ENCODE measurements at places on chromosomes 7 and 10.

DNA sequence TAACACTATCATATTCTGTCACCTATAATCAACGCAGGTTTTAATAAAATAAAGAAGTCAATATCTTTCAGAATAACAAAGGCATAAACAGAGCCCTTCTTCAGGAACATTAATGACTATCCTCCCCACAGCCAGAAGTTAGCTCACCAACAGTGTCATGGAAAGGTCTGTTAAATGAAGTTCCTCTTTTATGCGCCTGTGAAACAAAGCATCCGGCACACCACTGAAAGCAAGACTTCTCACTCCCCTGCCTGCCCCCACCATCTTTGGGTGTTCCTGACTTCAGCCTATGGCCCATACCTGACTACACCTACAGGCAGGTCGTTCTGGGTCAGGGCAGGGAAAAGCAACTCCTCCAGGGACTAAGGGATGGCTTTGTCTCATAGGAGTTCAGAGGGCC, 205.4 kb downstream of the FANK1 start:
- no peak for DNase-seq

DNA sequence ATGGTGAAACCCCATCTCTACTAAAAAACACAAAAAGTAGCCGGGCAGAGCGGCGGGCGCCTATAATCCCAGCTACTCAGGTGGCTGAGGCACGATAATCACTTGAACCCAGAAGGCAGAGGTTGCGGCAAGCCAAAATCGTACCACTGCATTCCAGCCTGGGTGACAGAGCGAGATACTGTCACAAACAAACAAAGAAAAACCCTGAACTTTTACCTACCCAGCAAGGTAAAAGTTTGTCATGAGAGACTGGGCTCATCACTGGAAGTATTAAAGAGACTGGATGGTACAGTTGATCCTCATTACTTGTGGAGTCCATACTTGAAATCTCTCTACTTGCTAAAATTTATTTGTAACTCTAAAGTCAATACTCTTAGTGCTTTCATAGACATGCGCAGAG, 113.9 kb downstream of the NDUFB2 start:
- DNase-seq = no peak

GRCh38 chr7:28700790-28701203, 257.3 kb downstream of the TRIL start:
- DNase-seq = no peak

GRCh38 chr10:88983206-88983605, 7.4 kb upstream of the FAS start:
- no peak for DNase-seq

DNA sequence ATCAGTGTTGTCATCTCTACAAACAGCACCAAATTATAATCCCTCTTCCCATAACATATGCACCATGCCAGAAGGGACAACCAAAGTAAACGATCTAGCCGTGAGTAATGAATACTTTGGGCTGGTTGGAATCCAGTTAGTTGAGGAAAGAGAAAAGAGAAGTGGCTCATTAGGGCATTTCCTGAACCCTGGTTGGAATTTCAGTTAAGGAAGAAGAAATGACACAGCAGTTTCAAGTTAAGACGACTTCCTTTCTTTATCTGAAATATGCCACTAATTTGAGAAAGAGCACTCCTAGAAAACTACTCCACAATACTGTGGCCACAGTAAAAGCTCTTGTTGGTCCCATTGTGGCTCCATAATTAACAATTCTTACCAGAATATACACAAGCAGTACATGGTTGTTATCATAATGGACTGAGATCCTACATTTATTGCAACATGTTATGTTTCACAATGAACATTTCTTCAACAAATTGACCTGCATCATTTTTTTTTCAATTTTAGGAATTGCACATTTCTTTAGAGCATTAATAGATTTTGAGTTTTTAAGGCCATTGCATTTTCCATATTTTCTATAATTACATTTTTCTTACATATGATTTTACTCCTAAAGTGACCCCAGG, at the start of gene TFEC:
Gene TFEC, minus strand, starts transcription at position 113 of the 626 bp plus-strand sequence. CDS start 46,322 bp downstream, outside the sequence.
- DNase-seq = no peak

DNA sequence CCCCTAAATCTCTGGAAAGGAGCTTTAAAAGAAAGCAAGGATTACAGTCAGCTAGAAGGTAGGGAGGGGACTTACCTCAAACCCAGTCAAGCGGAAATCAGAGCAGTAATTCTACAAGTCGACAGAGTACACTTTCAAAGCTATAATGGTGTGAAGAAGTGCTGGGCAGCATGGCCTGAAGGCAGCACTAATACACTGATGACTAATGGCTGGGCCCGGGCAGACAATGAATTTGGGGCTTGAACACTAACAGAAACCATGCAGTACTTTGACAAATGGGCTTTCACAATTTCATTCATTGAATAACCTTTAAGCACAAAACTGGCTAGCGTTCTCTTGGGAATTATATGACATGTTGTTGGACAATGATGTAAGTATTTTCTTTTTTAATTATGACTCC, 4.7 kb downstream of the GLI3 start:
- DNase-seq = no peak

GRCh38 chr7:158759749-158760444, 55.3 kb upstream of the NCAPG2 start:
- no peak for DNase-seq

GRCh38 chr10:1138529-1138928, 82.3 kb downstream of the WDR37 start:
- no peak for DNase-seq

- peak; percentile 58 for DNase-seq
Observed at GRCh38 chr7:155796381-155797261, 15.6 kb downstream of the SHH start.

DNA sequence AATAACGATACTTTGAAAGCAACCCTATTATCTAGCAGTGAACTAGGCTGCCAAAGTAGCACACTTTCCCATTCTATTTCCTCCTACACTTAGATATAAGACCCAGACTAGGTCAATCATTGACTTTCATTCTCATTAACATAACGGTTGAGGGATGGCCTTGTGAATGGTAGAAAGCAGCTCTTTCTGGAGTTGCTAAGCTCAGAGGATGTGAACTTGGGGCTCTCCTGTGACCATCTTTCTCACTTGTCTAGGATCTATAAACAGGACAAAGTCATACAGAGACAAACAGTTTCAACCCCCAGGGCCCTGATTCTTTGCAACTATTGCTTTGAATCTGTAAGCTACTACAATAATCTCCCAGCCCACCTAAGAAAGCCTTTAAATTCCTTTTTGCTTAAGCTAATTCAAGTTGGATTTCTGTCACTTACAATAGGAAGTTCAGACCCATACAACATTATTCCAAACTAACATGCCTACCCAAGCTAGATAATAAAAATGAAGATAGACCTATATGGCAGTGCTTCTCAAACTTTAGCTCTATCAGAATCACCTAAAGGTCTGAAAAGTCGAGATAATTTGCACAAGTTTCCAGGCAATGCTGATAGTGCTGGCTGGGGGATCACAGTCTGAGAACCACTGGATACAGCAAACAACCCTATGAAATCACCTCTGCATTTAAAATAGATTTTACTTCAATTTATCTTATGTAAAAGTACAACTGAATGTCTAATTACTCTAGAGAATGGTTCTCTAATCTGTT, 16.7 kb downstream of the P4HA1 start:
- no peak for DNase-seq

DNA sequence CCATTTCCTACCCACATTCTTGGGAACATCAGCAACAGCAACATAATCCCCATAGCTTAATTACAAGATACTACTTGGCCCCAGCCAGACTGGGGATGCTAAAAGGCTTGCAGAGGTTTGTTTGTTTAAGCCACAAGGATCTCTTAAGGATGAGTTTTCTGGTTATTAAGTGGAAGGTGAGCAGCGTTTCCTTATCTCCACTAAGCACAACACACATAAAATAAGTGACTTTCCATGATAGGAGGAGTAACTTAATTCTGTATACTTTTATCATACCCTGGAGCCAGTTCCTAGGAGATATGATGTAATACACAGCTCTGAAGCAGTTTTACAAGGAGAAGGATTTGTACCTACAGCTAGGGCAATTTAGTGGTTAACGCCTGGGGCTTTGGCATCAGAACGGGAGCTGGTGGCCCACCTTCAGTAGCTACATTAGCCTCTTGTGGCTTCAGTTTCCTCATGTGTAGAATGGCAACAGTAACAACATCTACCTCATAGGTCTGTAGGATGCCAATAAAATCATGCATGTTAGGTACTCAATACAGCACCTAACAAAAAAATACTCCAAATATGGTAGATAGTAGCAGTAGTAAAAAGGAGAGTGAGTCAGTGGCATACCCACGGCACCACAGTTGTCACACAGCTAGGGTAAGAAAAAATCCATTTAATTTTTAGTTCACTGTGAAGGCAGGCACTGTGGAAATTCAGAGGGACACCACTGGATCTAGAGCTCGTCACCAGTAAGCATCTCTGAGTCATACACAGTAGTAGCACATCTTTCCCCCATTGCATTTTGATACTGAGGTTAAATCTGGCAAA, 55.2 kb downstream of the DOCK4 start:
- no peak for DNase-seq

All from stimulated activated CD8-positive, alpha-beta memory T cell treated with anti-CD3 and anti-CD28 coated beads, Interleukin-2, amount 100 ng/mL, for 48 hours (primary cell).